ENCODE measurements at places on chromosomes 5 and 9.

DNA sequence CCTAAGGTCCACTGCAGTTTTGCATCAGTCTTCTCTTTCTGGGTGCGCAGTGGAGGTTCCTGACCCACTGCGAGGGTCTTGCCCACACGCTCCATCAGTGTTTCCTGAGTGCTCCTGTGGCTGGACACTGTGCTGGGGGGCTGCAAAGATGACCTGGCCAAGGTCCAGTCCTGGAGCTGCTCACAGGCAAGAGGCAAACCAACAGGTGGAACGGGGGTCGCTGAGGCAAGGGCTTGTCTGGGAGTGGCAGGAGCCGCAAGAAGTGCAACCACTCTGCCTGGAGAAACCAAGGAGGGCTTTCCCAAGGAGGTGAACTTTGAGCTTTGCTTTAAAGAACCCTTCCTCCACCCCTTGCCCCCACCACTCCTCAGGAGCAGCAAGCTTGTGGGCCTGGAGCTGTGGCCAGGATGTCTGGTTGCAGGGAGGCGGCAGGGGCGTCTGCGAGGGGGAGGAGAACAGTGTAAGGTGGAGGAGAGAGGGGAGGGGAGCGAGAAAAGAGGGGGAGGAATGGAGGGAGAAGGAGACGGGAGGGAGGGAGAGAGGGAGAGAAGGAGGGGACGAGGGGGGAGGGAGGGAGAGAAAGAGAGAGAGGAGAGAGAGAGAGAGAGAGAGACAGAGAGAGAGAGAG is 444 bp upstream of the CPLX2 start:
- no peak for DNase-seq

DNA sequence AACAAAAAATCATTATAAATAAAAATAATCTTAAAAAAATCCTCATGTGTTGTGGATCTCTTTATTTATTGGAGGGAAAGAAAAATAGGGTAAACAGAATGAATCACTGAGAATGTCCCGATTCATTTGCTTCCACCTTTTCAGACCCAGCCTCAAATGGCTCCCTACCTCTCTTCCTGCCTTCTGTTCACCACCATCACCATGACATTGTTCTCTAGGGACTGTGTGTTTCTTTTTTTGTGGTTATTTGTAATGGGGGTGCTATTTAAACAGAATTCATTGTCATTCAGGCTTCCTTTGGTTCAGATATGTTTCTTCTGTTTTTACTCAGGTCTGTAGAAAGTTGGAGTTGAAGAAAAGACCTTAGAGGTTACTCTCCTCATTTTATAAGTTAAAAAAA is 198.2 kb downstream of the KIF4B start:
- no peak for DNase-seq

DNA sequence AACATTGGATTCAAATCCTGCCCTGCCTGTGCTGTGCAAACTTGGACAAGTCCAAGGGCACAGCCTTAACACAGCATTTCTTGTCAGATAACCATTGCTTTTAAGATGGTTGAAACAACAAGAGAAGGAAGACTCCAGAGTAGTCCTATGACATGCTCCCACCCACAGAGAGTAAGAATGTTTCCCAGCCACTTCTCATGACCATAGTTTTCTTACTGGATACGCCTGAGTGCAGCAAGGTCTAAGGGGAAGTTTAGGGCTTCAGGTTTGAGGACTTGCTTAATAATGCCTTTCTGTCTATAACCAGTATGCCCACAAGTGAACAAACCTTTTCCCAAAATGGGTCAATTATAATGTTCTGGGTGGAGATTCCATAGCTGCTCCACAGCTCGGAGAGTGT is 126.4 kb downstream of the SLF1 start:
- DNase-seq: no peak

DNA sequence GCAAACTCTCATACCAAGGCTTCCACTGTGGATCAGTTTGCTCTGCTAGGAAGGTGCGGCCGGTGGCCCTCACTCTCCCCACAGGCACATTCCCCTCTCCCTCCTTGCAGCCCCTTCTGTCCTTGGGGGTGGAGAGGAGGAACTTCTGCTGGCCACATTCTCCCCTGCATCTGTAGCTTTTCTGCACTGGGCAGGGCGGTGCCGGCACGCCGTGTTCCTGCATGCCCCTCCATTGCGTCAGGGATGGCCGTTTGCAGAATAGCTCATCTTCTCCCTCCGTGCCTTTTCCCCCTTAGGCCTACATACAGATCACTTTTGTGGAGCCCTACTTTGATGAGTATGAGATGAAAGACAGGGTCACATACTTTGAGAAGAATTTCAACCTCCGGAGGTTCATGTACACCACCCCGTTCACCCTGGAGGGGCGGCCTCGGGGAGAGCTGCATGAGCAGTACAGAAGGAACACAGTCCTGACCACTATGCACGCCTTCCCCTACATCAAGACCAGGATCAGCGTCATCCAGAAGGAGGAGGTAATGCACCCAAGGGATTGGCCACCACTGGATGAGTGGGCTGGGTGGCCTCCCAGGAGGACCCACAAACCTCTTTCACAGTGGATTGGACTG is 231.5 kb downstream of the DOCK8 start:
- DNase-seq: no peak

GRCh38 chr9:123527981-123528380 is 172.0 kb downstream of the CRB2 start:
- no peak for DNase-seq

DNA sequence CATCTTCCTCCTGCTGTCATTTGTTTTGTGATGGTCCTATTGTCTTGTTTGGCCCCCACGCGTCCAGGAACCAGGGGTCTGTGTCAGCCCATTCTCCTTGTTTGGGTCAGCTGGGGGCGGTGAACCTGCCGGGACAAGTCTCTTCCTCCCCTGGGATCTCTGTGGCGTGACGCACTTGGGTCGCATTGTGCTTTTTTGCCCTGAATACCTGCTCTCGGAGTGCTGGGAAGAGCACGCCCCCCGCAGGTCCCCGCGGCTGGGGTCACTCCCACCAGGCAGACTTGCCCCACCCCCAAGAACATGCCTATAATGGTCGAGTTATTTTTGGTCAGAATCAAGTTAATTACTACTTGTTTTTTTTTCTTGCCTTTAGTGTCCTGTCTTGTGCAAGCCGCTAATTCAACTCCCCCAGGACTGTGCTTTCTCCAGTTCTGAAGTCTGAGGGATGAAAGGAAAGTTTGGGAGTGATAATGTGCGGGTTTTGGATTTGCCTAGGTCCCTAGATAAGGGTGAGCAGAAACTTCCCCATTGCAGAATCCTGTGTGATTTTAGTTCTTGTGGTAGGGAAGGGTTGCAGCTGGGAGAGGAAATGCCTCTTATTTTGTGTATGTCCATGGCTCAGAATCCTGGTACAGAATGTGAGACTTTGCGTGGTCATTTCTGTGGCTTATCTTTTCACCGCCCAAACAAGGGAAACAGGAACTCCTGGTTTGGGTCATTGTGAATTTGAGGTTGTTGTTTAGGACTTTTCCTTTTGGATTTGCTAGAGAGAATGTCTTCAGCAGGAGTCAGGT is 789 bp downstream of the ACER2 start:
- DNase-seq: no peak

DNA sequence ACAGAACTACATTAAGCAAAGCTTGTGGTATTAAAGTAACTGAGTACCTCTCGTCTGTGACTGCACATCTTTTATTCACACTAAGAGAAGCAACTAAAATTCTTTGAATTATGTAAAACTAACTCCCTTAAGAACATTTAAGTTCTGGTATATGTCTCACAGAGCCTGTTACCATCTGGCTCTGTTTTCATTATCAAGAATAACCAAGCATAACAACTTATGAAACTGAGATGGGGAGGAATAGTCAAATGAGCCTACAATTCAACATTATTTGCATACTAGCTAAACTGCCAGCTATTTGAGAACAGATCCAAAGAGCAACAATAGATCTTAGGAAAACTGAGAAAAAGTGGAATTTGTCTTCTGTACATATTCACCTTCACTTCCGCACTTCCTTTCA is 25.3 kb upstream of the ISOC1 start:
- DNase-seq: no peak

- DNase-seq: no peak
These were observed 59.7 kb downstream of the GGTA1 start for GRCh38 chr9:121439711-121440664.

DNA sequence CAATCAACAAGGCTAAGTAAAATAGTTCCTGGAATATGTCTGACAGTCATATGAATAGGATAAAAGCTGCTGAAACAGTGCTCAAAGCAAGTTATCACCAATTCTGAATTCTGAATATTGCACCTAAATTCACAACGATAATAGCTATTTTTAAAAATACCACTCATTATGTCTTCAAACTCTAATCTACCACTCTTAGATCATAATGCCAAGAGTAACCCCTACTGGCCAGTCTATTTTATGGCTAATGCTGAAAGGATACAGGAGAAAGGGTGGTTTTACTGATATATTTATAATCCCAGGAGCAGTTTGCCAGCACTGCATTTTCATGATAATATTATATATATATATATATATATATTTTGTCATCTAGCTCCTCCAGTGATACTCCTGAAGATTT is 232.8 kb downstream of the PDE4D start:
- no peak for DNase-seq

DNA sequence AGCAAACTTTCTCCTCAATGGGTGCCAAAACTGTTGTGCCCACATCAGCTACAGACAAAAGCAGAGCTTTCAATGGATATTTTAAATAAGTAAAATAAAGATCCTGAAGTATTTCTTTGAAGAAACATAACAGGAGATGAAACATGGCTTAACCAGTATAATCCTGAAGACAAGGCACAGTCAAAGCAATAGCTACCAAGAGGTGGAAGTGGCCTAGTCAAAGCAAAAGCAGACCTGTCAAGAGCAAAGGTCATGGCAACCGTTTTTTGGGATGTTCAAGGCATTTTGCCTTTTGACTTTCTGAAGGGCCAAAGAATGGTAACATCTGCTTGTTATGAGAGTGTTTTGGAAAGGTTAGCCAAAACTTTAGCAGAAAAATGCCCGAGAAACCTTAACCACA is 77.9 kb downstream of the ANXA1 start:
- DNase-seq: no peak

DNA sequence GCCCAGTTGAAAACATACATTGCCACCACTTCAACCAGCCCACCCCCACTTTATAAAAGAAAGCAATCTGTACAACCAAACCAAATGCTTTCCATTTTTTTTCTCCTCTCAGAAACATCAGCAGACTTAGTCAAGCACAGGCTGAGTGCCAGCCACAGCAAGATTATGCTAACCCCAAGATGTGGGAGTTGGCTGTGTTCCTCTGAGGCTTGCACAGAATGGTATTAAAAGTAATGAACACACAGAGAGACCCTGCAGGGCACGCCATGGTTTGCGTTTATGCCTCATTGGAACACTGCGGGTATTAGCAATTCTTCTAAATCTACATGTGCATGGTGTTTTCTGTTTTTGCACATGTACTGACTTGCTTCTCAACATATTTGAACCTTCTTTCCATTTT is 419.9 kb upstream of the GRAMD2B start:
- DNase-seq: peak; percentile 99

DNA sequence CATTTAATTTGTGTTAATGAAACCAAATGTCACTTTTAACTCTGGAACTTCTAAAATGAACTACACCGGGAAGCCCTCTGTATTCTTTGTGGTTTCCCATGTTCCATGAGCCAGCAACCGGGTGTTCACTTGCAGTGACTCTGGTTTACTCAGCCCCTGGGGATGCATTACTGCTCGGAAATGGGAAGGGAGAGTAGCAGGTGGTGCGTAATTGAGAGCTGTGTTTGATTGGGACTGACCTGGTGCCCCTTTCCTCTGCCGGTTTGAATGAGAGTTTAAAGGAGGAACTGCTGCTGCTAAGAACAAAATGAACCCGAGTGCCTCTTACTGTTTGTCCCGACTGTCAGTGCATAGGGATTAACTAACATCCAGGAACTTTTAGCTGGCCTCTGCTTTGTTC is 100.1 kb upstream of the DHFR start:
- no peak for DNase-seq

DNA sequence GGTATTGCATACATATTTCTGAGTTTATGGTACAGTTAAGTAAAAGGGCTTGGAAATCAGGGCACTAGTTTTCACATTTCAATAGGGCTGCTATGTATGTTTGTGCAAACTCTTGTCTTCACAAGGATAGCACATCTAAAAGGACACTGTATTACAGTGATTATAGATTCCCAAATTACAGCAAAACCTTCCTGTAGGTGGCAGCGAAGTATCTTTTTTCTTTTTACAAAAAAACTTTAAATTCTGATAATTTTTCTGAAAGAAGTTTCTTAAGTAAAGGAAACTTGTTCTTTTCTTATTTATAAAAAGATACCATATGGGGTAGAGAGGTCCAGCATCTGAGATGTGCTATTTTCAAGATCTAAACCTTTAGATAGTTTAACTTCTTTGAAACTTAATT is 337.8 kb downstream of the PTPRD start:
- no peak for DNase-seq

DNA sequence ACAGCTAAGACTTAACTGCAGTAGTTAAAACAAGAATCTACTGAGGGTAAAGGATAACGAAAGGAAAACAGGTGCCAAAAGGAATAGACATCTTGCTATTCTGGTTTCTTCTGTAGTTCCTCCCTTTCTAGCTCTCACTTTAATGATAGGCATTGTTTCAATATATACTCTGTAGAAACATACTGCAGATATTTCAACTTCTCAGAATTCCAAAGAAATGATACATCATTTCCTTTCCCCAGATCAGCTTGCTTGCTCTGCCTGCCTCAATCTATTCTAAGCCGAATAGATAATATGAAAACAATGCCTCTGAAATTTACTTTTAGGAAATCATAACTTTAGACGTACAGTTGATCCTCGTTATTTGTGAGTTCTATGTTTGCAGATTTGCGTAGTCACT is 46.3 kb downstream of the ACO1 start:
- DNase-seq: no peak

DNA sequence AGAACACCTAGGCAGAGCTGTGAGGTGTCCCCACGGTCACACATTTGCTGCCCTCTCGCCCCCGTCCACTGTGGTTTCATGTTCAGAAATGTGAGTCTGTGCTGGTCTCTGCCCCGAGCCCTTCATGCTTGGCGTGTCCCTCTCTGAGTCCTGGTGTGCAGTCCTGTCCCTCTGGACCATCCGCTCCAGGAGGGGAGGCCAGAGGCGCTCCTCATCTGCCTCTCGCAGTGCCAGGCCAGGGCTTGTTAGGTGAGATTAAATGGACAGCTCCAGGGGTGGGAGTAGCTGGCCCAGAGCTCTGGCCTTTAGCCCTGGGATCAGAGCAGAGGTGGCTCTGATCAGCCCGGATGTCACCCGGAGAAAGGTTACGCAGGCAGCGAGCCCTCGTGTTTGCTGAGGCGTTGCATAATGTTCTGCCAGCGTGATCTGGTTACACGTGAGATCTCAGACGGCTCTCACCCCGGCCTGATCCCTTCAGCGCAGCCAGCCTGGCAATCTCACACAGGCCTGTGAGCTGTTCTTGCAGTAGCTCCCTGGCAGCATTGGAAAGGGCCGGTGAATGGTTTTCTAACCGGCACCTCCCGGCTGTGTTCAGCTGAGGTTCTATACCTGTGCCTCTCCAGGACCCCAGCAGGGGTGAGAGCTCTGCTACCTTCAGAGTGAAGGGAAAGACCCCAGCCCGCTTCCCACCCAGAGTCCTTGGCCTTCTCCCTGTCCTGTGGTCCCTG is 24.5 kb downstream of the PTGES2 start:
- DNase-seq: peak; percentile 81

DNA sequence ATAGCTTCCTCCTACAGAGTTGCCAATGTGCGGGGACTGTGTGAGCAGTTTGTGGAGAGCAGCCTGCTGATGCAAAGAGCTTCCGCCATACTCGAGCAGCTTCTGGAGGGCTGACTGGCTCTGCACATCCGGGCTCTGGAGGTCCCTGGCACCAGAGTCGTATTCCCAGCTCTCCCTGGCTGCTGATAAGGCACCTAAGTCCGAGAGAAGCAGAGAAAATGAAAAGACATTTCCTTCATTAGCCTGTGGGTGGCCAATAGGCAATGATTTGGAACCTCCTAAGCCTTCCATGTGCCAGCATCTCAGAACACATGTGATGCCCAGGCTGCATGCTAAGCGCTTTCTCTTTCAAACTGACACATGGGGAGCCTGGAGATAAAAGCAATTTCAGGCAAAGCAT is 94.3 kb downstream of the TSSK1B start:
- DNase-seq: no peak
